ENCODE measurements at places on chromosomes 4 and X. TPM values are rescaled to one million over a fixed set of nuclear protein-coding genes. Genes with fewer than 3 reads are reported as not detected.

- H3K36me3 ChIP-seq, result no peaks in the 10 kb centered on the region
- no peak overlapping the region for H3K27ac ChIP-seq
- H3K27me3 ChIP-seq, result no peaks in the 10 kb centered on the region
- DNase-seq, result no peak
- no peak overlapping the region for H3K4me3 ChIP-seq
Measured at GRCh38 chr4:115187136-115187535, 73.7 kb upstream of the NDST4 start.

DNA sequence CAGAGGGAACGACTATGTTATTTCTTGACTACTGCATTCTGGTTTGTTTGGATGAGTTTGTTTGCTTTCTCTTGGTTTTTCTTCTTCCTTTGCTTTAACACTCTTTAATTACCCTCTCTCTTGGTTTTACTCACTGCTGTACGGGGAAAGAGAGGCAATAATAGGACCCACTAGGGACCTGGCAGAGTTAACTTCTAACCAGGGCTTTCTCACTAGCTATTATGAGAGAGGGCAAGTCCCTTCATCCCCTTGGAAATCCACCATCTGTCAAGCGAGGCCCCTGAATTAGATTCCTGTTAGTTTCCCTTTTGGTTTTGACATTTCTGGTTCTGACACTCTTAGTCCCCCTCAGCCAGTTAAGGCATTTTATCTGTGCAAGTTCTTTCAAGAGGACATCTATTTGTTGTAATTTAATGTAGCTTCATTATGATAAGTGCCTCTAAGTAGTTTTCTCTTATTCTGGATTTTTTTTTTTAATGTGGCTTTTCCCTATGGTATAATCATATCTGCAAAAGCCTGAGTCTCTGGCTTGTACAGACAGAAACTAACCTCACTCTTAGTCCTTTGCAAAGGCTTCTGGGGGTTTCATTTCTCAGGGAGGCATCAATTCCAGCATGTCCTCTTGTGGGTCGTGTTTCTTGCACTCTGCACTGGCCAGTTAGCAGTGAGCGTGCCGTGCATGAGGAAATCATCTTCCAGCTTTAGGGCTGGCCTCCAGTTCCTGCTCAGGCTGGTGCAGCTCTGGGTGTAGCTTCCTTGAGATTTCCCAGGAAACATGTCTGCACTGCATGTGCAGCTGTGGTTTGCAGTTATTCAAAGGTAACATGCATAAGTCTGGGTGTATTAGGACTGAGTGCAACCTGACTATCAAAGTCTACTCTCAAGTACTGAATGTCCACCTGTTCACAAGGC, 221.3 kb downstream of the STIM2 start:
- H3K27me3 ChIP-seq, result peaks cover 7% of the 10 kb centered on the region
- no peak for DNase-seq
- H3K36me3 ChIP-seq, result no peaks in the 10 kb centered on the region
- no peak overlapping the region for H3K4me3 ChIP-seq

GRCh38 chr4:153585026-153585425, 99.1 kb upstream of the TLR2 start:
- no peak overlapping the region for H3K27ac ChIP-seq
- no peaks in the 10 kb centered on the region for H3K27me3 ChIP-seq
- no peak overlapping the region for H3K4me3 ChIP-seq
- DNase-seq, result no peak

SPON2 gene
- total RNA-seq, result 1.8 TPM

- H3K36me3 ChIP-seq, result no peaks in the 10 kb centered on the region
- no peaks in the 10 kb centered on the region for H3K27me3 ChIP-seq
- peaks cover 7% of the 10 kb centered on the region for H3K4me1 ChIP-seq
- H3K4me3 ChIP-seq, result no peak overlapping the region
Measured at GRCh38 chrX:12979616-12980015, 4.7 kb downstream of the TMSB4X start.

DNA sequence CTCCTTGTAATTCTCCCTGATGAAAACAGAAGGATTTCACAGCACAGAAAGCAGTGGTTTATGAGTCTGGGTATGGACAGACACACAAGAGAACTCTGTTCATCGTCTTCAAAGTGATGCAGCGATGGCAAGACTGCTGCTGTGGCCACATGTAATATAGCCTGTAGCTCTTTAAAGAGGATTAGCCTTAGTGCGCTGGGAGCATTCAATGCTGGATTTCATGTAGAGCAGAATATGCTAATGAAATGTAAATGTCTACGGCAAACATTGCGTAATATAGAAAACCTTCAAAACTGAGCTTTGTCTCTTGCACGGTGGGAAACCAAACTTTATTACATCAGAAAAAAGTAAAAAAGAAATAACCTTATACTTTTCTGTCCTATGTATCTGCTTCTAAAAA, 42.9 kb downstream of the ALPK1 start:
- no peaks in the 10 kb centered on the region for H3K4me1 ChIP-seq
- DNase-seq, result no peak
- no peak overlapping the region for H3K4me3 ChIP-seq
- no peaks in the 10 kb centered on the region for H3K36me3 ChIP-seq
- no peak overlapping the region for H3K27ac ChIP-seq

GRCh38 chr4:13196721-13197120, 287.4 kb downstream of the RAB28 start:
- no peak for DNase-seq
- H3K27ac ChIP-seq, result no peak overlapping the region
- H3K4me1 ChIP-seq, result no peaks in the 10 kb centered on the region

DNA sequence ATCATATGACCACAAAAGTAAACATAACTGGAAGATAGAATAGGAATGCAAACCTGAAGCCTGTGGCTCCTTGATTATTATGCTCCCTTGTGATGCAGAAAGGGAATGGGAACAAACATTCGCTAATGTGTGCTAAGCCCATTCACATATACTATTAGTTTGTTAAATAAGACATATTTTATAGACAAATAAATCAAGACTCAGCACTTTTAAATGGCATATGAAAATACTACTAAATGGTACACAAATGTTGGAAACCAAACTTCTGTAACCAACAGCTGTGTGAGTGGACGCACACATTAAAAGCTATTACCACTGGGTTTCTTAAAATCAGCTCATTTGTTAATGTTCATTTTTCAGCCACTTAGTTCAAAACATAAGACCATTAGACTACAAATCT, 96.0 kb downstream of the CBR4 start:
- H3K27ac ChIP-seq, result no peak overlapping the region
- H3K4me1 ChIP-seq, result no peaks in the 10 kb centered on the region
- H3K27me3 ChIP-seq, result no peaks in the 10 kb centered on the region
- H3K36me3 ChIP-seq, result no peaks in the 10 kb centered on the region
- H3K4me3 ChIP-seq, result no peak overlapping the region
- DNase-seq, result no peak

DNA sequence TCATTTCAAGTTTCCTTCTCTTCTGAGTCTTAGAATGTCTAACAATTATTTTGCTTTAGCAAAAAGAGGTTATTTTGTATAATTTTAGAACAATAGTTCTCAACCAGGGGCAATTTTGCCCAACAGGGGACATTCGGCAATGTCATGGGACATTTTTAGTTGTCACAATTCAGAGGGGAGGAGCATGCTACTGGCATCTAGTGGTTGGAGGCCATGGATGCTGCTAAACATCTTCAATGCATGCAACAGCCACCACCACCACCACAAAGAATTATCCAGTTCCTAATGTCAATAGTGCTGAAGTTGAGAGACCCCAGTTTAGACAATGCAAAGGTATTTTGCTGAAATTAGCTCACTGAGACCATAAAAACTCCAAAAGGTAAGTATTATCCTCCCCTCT, 122.5 kb downstream of the ARHGAP6 start:
- H3K27me3 ChIP-seq, result no peaks in the 10 kb centered on the region
- no peak overlapping the region for H3K4me3 ChIP-seq
- H3K4me1 ChIP-seq, result no peaks in the 10 kb centered on the region
- no peak for DNase-seq

MAGEA1 gene
- total RNA-seq, result not detected

DNA sequence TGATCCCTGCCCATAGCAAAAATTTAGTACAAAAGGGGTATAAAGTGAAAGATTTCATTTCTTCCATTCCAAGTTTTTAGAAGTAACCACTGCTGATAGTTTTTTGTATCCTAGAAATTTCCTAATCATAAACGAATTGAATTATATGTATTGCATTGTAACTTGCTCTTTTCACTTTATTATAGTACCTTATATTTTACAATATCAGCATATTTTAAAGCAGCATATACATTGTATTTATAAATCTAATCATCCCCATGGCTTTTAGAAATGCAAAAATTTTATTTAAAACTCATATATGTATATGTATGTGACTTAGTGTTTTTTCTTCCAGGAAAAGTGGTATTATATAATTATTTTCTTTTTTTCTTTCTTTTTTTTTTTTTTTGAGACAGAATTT, 27.7 kb downstream of the STAG2 start:
- H3K4me3 ChIP-seq, result no peak overlapping the region
- no peaks in the 10 kb centered on the region for H3K36me3 ChIP-seq
- no peak overlapping the region for H3K27ac ChIP-seq
- no peak for DNase-seq
